HFF-Myc (cell line): ENCODE measurements at places on chromosomes 3 and 15.
A peak's percentile ranks its signal among the peaks of the same experiment; 100 is the strongest.

- no peak for DNase-seq
These were observed 116.1 kb upstream of the TLE3 start for GRCh38 chr15:70213794-70214193.

- no peak for DNase-seq
These were observed 435.0 kb upstream of the C2CD4B start for GRCh38 chr15:62599791-62600777.

DNA sequence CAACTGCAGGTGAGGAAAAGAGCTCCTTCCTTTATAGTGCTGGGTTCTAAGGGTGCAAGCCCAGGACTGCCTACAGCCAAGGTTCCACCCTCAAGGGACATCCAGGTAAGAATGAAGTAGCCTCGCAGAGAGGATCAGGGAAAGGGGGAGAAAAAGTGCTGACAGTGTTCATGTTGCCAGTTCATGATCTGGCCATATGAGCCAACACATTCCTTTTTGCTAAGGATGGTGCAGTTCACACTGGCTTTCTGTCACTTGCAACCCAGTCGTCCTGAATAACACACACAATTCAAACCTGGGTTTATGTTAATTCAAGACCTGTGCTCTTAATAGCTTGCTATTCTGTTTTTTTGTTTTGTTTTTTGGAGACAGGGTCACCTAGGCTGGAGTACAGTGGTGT is 9.0 kb downstream of the CLN6 start:
- no peak for DNase-seq

GRCh38 chr3:142648950-142649349 is 52.8 kb downstream of the PLS1 start:
- DNase-seq = no peak

GRCh38 chr15:33126559-33127290 is 67.8 kb downstream of the FMN1 start:
- peak; percentile 99 for DNase-seq

DNA sequence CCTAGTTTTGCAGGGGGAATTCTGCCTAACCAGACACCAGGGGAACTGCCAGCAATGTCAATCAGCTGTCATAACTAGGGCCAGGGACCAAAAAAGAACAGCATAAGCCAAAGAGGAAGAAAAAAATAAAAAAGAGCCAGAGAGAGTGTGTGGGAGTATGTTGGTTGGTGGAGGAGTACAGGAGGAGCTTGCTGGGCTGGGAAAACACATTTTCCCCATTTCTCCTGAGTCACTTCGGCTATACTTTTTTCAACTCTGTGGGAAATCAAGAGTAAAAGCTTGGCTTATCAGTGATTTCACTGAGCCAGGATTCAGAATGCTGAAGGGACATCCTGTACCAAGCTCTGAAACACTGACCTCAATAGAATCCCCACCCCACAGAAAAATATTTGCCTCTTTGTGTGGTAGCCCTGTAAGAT is 144.7 kb upstream of the DPH6 start:
- no peak for DNase-seq

DNA sequence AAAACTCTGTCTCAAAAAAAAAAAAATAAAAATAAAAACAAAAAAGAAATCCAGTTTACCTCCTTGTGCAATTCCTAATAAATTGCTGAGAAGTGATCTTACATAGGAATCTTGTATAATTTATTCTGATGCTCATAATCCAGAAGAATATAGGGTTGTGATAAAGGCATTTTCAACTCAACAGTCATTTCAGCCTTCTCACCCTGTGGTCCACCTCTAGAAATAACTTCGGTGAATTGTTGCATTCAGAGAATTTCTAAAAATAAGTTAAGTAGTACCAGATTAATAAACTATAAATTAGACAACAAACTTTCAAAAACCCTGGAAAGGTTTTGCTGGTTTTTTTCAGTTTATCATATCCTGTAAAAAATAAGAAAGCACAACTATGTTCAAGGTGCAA is 20.2 kb downstream of the RAF1 start:
- DNase-seq = no peak

GRCh38 chr3:148073721-148074456 is 623.8 kb upstream of the AGTR1 start:
- DNase-seq = no peak

- no peak for DNase-seq
These were observed 315.1 kb upstream of the TLE3 start for GRCh38 chr15:70412794-70413193.

GRCh38 chr15:57323806-57324589 is 52.3 kb upstream of the CGNL1 start:
- peak; percentile 45 for DNase-seq

DNA sequence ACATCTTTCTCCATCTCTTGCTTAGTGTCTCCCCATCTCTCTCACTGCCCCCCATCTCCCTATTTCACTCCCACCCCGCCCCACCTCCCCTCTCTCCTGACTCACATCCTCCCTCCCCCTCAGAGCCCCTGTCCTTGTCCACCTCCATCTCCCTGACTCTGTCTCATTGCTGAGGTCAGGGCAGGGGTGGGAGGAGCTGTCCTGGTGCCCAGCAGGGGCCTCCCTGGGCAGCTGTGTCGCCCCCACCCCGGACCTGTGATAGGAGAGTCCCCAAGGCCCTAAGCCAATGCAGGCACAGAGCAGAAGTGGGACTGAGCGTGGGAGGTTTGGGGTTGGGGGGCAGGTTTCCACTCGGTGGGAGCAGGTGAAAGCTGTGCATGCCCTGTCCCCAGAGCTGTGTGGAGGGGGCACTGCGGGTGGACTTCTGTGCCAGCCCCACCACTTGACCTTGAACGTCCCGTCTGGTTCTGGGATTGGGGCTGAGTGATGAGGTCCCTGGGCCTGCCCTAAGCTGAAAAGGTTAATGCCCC is 210.8 kb downstream of the TBC1D2B start:
- no peak for DNase-seq

GRCh38 chr3:141796081-141796888 is 33.1 kb downstream of the GRK7 start:
- DNase-seq = no peak

DNA sequence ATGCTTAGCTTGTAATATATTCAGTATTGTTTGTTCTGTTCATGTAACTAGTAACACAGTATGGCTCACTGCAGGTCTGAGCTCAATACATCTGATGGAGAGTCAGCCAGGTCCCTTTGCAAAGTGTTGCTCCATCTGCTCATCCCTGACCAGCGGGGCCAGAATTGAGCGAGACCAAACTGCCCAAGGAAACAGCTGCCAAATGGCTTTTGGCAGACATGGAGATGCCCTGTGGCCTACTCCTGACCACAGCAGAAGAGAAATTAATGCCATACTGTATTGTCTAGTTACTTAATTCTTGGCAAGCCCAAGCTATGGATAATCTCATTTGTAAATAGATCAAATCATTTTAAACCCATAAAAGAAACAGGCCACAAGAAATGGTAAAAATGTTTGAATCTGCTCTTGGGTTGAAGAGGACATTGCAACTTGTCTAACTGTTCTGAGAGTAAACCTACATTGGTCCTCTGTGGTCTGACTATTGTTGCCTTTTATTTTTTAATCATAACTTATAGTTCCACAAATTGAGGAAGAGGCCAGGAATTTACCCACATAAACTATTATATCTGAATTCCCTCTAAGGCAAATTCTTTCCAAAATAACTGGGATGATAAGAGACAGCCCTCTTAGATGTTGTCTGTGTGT is 209.5 kb downstream of the EBLN2 start:
- DNase-seq = no peak

GRCh38 chr3:82128271-82128670 is 366.8 kb upstream of the GBE1 start:
- DNase-seq = no peak

DNA sequence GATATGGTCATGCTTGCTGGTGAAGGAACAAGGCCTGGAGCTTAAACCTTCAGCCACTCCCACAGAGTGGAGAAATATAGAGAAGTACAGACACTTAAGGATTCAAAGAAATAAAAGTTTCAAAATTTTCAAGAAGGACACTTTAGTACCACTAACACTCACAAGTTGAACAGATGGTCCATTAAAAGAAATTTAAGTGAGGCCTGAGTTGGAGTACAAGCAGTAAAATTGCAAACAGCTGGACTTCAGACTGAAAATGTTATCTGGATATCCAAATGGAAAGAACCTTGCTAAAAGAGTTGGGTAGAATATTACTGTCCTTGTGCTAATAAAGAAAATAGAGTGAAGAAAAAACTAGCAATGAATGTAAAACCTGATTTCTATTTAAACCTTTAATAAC is 397.1 kb upstream of the KCNMB2 start:
- peak; percentile 25 for DNase-seq

- DNase-seq = no peak
These were observed 13.8 kb upstream of the TXNRD3 start for GRCh38 chr3:126668450-126669401.

- DNase-seq = no peak
These were observed 48.2 kb upstream of the CSPG4 start for GRCh38 chr15:75760704-75761435.

DNA sequence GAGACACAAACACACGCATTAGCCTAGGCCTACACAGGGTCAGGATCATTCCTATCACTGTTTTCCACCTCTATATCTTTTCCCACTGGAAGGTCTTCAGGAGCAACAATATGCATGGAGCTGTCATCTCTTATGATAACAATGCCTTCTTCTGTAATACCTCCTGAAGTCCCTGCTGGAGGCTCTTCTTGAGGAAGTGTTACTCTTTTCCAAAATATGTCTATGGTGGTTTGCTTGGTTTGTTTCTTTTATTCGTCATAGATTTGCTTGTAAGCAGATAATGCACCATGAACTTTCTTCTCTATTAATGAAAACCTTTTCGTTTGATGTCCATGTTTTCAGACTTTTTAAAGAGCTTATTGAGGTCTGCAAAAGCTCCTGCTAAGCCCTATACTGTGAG is 109.3 kb downstream of the GMPS start:
- DNase-seq = no peak

- no peak for DNase-seq
These were observed 11.7 kb upstream of the GNAT1 start for GRCh38 chr3:50179710-50180109.

- DNase-seq = no peak
These were observed 173.1 kb upstream of the LPP start for GRCh38 chr3:187980861-187981260.

DNA sequence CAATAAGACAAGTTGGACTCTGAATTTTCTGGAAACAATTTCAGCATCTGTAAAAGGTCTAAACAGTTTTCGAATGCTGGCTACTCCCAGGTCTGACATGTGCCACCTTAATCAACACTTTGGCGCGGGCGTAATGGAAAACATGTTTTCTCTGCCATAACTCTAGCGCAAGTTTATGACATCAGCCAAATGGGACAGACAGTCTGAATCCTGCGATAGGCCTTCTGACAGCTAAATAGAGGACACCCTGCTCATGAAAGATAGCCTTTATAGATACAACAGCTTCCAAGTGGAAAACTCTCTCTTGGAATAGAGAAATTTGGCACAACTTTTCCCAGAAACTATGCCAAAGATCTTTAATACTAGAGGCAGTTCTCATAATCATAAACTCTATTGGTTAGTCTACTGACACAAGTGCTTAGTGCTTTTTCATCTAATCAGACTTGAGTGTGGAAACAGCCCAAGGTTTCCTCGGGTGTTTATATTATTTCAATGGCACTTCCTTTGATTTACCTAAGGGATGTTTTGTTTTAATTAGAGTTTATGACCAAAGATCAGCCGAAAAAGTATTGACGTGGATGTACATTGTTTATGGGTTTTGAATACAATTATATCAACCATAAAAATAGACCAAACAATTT is 120.1 kb upstream of the DPH6 start:
- DNase-seq = no peak

DNA sequence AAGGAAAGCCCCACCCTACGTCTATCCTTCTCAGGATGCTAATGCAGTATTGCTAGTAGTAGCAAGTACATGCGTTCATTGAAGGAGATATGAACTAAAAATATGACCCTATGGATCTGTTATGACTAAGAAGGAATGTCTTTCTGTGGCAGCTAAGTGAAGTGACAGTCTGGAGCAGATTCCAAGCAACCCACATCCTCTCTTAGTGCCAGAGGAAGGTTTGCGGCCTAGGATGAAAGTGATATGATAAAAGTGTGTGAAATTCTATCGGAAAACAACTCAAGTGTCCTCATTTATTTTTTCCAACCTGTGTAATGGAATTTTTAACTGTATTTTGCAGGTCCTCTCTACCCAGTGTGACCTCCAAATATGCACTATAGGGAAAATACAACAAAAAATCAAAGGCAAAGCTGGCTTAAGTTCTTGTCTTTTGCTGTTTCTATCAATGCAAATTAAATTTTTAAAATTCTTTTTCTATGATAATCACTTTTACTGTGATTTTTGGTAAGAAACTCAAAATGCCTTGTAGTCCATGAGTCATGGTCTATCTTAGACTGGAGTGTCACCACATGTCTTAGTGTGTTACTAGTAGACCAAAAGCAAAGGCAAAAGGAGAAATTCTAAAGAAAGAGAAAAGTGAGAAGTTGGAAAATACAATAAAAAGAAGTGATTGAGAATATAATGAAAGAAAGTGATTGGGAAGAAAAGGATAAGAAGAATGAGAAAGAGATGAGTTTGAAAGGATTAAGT is 161.2 kb upstream of the TMCO5A start:
- DNase-seq = no peak

DNA sequence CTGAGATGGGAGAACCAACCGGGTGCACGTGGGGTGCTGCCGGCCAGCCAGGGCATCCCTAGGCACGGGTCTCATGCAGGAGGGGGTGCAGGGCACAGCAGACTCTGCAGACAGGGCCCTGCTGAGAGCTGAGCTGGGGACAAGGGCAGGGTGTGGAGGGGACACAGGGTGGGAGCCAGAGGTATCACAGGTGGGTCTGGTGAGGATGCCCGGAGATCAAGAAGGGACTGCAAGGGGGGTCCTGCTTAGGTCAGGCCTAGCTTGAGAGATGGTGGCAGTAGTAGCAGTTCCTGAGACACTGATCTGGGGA is 39.5 kb upstream of the PRR23E start:
- DNase-seq = no peak

GRCh38 chr3:133927540-133928066 is 31.9 kb upstream of the RAB6B start:
- DNase-seq = no peak

DNA sequence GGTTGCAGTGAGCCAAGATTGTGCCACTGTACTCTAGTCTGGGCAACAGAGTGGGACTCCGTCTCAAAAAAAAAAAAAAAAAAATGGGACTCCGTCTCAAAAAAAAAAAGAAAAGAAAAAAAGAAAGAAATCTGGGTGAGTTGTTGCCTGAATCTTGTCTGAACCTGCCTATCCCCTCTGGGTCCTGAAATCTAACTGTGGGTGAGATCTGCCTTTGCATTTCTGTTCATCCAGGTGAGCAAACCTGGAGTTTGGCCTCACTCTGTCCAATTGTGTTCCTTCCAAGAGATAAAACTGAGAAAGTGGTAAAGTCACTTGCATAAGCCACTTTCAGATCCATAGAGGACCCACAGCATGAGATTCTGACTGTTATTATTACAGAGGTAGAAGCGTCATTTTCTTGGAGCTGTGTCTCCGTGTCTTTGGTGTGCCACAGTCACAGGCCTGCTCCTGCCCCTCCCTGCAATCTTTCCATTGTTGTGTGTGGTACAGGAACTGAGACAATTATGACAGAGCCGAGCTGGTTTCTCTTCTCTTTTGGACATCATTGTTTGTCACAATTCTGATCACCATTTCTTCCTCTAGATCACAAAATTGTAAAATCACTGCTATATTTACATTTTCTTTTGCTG is 235.9 kb downstream of the LPP start:
- no peak for DNase-seq
